EL (cell line): ENCODE measurements at places on chromosomes 2 and 18.

GRCh38 chr2:109188496-109188890 is 59.5 kb downstream of the SH3RF3 start:
- no peak for DNase-seq

DNA sequence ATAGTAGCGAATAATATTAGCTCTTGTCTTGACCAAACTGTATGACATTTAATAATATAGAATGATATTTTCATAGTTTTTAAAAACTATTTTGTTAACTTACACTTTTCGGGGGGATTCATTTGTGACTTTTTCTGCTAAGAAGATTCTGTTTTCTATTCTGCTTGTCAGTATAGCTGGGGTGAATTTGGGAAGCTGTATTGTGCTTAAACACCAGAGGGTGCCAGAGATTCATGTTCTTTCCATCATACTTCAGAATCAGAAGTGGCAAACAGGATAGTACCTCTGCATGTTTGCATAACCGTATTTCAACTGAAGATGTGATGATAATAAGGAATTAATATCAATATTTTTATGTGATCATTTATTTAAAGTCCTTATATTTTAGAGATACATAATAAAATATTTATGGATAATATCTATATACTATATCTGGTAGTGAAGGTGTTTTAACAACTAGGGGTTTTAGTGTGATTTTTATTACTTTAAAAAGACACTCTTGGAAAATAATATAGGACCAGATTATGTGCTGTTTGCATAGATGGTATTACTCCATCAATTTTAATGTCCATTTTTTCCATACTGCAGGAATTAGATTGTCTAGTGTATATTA is 81.0 kb downstream of the TAF4B start:
- DNase-seq = peak; percentile 55

DNA sequence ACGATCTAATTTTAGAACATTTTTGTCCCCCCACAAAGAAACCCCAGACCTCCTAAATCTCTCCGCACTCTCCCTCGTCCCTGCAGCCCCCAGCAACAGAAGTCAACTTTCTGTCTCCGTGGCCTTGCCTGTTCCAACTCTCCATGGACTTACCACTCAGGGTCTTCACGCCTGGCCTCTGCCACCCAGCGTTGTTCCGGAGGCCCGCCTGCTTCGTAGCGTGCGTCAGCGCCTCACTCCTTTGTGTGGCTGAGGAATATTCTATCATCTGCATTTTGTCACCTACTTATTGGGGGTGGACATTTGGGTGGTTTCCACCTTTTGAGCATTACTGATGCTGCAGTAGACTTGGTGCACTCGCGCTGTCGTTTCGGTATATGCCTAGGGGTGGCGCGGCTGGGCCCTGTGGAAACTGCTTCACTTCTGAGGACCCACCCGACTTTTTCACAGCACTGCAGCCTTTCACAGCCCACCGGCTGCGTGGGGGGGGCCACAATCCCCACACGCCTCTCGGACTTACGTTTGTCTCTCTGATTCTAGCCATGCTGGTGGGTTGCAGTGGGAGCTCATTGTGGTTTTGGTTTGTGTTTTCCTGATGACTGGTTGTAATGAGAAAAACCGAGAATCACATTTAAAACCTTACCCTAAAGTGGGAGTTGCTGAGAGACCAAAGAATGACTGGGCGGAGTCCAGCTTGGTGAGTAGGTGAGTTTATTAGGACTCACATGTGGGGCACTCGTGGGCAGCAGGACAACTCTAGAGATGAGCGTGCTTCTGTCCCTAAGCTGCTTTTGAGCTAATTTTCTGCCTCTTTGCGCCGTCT is 1.4 kb upstream of the HSBP1L1 start:
- no peak for DNase-seq

DNA sequence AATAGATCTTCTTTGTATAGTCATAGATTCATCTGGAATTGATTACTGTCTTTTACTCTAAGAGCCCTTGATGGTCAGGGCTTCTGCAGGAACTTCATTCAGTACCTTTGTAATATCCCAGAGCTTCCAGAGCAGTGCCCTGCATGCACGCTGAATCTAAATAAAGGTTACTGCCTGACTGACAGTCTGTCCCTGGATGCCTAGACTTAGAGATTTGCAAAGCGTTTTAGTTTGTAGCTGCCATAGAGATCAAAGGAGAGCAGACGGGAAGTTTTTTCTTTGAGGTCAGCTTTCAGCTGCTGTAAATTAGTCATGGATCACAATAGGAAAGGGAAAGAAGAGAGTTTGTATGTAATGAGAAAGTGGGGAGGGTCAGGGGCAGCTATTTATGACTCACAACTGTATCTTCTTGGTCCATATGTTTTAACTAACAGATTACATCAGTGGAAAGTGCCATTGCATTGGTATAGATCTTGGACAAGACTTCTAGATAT is 45.2 kb upstream of the NYAP2 start:
- peak; percentile 92 for DNase-seq

DNA sequence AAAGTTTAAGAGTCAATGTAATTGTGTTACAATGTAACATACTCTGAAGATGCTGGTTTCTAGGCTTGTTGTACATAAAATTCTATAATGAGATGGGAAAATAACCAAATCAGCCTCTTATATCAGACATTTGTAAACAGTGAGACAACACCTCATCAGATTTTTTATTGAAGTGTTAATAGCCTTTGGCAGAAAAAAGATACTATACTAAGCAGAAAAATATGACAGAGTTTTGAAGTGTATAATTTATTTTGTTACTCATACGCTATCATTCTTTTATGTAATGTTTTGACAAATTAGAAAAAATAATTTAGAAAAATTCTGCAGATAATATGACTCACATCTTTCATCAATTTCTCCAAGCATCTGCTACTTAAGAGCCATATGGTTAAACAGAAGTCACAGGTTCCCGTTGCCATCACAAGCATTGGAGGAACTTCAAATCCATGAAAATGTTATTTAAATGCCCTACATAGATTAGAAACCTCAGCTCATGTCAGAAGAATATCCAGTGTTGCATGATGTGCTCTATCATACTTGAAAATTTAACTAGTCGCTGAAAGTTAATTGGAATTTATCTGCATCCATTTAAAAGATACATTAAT is 535.4 kb downstream of the LRP1B start:
- DNase-seq = no peak

DNA sequence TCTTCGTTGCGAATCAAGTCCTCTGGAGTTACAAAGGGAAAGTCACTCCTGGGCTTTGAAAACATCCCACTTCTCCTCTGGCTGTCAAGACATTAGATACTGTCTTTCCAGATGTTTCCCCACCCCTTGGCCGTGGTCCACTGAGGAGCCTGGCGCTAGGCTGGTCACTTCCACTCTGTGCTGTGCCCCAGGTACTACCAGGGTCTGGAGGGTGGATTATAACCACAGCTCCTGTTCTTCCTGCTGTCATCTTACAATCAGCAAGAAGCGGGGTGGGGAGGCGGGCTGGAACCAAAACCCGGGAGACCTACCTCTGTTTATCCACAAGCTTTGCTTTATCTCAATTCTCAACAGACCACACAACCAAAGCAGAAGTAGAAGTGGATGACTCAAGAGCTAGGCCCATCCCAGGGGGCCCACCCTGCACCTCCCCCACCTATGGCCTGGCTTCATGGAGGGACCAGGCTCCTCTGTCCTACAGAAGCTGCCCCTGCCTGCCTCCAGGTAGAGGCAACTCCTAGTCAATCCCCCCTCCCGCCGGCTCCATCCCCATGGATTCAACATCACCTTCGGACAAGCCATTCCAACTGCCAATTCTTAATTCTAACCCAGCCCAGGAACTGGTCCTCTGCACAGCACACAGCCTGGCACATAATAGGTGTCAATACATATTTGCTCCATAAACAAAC is 17.8 kb downstream of the SMAD7 start:
- DNase-seq = no peak

GRCh38 chr2:204574486-204574885 is 29.2 kb downstream of the PARD3B start:
- no peak for DNase-seq

GRCh38 chr2:147327613-147328012 is 517.2 kb upstream of the ACVR2A start:
- no peak for DNase-seq
